ENCODE measurements at places on chromosomes 16 and 17.

DNA sequence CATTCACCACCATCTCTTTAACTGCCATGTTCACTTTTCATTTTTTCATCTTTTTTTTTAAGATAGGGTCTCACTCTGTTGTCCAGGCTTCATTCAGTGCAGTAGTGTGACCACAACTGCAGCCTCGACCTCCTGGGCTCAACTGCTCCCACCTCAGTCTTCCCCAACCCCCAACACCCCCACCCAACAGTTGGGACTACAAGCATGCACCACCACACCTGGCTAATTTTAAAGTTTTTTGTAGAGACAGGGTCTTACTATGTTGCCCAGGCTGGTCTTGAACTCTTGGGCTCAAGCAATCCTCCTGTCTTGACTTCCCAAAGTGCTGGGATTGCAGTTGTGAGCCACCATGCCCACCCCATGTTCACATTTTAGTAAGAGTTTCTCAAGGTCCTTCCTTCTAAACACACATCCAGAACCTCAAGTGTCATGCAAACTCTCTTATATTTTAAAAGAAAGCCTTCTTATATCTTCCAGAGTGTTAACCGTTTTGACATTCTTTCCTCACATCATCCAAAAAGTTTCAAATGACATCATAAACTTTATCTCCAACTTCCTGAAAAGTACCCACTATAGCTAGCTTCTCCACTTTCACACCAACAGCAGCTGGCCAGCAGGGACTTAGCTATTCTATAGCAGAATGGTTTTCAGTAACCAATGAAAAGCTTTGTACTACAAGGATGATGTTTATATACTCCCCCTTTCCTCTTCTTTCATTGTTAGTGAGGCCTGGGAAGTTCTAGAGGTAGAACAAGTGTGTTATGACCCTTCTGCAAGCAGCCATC, 49.3 kb downstream of the TRAF4 start:
- DNase-seq = no peak

- no peak for DNase-seq
These were observed 2.1 kb downstream of the OMG start for GRCh38 chr17:31294820-31295488.

GRCh38 chr17:36747861-36748260, 146.5 kb downstream of the MRM1 start:
- DNase-seq = no peak

DNA sequence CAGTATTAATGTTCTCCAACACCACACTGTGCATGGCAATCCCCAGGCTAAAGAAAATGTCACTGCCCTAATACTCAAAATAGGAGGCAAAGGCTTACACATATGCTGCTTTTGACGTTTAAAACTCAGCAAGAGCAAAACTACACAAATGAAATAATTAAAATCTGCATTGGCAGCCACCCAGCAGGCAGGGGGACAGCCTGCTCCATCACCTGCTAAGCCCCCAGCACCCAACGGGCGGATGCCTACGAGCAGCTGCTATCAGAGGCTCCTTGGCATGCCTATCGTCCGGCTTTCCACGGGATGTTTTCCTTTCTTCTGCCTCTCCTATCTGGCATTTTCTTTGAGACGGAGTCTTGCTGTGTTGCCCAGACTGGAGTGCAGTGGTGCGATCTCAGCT, 337.5 kb downstream of the SOX9 start:
- no peak for DNase-seq
